Aorta (tissue), 5 donors: ENCODE measurements at places on chromosomes 3 and 15.
A peak's percentile ranks its signal among the peaks of the same experiment; 100 is the strongest.

GRCh38 chr3:159840703-159841299 is 147.8 kb upstream of the IL12A start:
- DNase-seq = no peak

DNA sequence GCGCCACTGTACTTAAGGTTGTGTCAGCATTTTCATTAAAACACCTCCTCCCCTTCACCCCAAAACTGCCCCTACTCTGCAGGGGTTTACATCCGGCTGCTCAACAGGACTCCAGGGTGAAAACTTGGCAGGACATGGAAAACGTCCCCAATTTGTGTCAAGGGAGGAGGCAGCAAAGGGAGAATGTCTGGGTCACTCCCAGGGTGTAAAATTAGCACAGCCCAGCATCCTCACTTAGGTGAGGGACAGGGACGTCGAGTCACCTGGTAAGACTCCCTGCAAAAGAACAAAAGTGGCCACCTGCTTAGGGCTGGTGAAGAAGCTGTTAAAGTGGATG is 532.3 kb downstream of the FOXP1 start:
- DNase-seq = no peak

- DNase-seq = no peak
These were observed 29.0 kb downstream of the ABHD6 start for GRCh38 chr3:58266577-58266976.

DNA sequence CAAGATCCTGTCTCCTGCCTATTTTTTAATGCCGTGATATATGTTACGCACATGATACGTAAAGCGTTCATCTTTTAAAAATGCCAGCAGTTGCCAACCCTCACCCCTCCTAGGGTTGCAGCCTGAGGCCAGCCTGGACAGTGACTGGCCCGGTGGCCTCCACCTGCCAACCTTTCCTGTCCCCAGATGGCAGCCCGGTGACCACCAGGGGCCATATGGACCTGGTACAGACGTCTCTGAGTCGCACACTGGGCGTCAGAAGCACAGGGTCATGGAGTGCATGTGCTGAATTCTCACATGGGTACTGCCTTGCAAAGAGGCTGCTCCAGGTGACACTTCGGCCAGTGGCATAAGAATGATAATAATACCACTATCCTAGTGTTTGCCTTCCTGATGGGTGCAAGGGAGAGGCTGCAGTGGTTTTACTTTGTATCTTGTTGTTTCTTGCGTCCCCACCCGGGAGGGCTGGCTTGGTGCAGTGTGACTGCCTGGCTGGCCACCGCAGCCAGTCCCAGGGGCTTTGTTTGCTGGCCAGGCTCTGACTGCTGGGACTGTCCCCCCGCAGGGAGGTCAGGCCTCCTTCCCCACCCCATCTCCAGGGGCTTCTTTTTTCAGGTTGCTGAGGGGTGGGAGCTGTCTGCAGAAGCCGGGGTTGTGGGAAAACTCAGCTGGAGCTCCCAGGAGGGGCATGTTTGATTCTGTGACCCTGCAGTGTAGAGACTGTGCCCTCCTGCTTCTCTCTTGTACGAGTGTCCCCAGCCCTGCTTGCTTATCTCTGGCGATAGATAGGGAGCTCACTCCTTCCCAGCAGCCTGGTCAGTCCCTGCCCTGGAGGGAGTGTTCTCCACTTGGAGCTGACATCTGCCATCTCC is 16.9 kb downstream of the FBLN2 start:
- DNase-seq = peak; percentile 51

GRCh38 chr15:69934607-69935006 is 163.1 kb downstream of the TLE3 start:
- no peak for DNase-seq

DNA sequence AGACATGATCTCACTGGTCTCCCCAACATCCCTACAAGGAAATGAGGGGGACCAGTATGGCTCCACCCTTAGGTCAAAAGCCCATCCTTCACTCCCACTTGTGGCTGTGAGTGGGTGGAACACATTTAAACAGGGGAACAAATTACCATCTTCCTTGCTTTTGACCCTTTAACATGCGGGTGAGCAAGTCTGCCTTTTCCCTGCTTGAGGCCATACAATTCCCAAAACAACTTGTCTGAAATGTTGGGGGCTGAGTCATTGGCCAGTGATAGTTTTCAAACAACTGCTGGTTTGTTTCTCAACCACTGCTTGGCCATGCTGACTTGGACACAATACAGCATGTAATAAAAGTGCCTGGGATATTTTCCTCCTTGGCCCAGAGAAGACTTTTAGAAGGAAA is 39.6 kb downstream of the COL8A1 start:
- DNase-seq = peak; percentile 50

- no peak for DNase-seq
These were observed 144.2 kb downstream of the ANO10 start for GRCh38 chr3:43477600-43477999.

DNA sequence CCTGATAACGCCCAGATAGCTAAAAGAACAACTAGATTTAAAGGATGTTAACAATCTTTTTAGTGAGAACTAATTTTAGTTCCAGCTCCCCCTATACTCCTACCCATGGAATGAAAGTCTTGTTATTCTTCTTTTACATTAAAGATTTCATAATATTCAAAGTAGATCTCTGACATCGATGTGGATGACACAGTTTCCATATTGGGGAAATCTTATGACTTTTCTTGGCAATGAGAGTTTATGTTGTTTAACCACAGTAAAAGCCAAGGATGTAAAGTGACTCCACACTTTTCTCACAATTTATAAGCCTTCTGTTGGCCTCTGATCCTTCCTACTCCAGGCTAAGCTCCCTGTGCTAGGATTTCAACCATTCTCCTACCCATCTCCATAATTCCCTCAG is 332.6 kb upstream of the KCNMB2 start:
- DNase-seq = no peak

DNA sequence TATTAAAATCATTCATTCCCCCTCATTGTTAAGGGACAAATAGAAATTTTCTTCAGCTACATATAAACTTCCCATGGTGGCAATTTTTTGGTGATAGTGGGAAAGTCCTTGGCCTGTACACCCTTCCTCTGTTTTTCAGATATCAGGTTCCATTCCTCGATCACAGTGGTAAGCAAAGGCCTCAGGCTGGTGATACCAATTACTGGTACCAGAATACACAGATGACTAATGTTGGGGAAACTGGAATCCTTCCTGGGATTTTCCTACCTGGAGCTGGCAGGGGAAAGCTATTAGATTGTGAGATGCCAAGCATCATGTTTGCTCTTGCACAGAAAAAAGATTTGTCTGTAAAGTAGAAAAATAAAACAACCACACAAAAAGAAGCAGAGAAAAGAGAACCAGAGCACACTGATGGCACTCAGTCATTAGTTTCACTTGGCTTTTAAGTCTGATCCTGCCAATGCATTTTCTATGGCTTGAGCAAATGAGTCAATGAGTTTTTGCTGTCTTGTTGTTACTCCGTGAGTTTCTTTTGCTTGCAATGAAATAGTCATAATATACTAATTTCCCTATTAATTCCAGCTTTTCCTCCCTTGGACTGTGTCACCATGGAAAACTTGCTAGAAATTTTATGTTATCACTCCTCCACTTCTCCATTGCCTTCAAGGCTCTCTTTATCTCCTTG is 795.0 kb downstream of the ROBO1 start:
- DNase-seq = no peak

GRCh38 chr15:55721554-55722185 is 21.3 kb downstream of the PRTG start:
- DNase-seq = no peak

- DNase-seq = no peak
These were observed 8.1 kb upstream of the TIGIT start for GRCh38 chr3:114285648-114286230.

GRCh38 chr3:44477312-44478030 is at the start of gene ZNF445:
TSS of gene ZNF445 (minus strand) at chr3:44477670. CDS start at chr3:44455549, 22,121 bp downstream.
- DNase-seq = peak; percentile 87

- DNase-seq = no peak
These were observed 244.1 kb upstream of the PDZRN3 start for GRCh38 chr3:73868688-73869315.

- DNase-seq = no peak
These were observed 77.8 kb downstream of the PDZRN3 start for GRCh38 chr3:73546961-73547360.

DNA sequence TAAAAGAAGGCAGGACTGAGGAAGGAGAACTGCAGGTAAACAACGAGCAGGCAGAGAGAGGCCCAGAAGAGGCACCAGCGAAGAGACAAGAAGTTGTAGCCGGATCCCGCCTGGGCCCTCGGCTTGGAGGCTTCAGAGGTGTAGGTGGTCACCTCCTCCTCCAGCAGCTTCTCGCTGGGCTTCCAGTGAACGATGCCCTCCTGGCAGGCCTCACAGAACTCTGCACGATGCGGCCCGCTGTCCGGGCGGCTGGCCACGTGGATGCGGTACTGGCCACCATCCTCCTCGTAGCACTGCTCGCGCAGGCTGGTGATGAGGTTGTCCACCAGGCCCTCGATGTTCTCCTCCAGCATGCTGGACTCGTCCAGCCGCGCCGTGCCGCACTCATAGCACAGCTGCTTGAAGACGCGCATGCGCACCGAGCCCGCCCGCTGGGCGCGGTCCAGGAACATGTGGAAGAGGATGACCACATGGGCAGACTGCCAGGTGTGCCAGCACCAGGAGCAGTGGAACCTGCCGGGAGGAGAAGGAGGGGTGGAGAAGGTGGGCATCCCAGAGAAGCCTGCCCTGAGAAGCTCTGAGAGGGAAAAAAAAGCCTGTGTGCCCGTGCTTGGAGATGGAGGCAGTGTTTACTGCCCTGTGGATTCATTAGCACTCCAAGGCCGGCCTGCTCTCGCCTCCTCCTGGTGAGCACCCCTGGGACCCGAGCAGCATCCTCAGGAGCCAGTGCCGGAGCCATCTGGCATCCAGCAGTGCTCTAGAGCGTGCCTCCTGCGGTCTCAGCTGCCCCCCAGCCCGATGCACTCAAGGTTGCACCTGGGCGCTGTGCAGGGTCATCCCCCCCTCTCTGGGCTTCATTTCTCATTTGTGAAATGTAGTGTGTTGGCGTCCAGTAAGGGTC is 3.6 kb downstream of the RTP2 start:
- no peak for DNase-seq

GRCh38 chr15:40054855-40055575 is 16.0 kb upstream of the SRP14 start:
- no peak for DNase-seq

DNA sequence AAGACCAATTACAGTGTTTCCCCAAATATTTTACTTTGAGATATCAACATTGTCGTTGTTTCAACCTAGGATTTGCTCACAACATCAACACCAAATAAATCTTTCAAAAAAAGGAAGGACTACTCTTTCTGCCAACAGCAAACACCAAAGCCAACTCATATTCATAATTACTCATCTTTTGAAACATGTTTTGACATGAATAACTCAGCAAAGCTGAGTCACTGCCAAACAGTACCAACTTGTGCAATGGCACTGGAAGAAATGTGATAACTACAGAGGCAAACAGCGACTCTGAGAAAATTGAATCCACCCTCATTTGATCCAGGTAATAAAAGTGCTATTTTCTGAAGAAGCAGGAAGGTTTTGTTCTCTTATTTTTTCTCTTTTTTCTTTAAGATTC is 67.2 kb downstream of the PEX5L start:
- DNase-seq = no peak

DNA sequence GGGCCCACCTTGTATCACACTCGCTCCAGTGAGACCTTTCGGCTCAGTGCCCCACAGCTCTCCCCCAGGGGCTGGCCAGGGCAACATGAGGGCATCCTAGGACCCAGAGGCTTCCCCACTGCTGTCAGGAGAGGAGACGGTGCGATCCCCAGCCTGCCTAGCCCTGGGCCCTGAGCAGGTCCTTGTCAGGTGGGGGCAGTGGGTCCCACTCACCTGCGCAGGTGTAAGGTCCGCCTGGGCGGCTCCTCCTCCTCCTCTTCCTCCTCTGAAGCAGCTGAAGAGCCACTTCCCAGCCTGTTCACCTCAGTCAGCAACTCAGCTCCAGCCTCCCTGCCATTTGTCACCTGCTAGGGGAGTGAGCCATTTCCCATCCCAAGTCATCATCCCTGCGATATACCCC is 9.6 kb downstream of the KIF7 start:
- DNase-seq = no peak

DNA sequence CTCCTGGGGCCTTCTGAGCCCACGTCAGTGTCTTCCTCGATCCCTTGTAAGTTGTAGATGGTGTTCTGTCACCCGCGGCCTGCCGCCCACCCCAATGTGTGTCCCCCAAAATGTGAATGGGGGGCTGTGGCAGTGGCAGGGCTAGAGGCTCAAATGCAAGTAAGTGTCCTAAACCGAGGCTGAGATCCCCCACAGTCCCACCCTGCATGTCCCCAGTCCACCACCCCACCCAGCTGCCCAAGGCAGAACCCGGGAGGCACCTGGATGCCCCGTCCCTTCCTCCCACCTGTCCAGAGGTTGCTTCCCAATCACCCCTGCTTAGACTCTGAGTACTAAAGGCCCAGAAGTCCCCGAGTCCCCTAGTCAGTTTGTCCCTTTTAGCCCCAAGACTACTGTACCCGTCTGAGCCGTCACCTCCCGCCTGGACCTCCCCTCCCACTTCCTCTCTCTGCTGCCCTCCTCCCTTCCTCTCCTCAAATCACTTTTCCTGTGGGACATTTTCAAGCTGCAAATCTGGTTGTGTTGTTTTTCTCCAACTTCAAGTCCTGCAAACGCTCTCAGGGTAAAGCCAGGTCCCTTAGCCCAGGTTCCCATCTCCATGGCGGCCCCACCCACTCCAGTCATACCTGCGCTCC is 11.8 kb upstream of the PLXND1 start:
- peak; percentile 49 for DNase-seq

DNA sequence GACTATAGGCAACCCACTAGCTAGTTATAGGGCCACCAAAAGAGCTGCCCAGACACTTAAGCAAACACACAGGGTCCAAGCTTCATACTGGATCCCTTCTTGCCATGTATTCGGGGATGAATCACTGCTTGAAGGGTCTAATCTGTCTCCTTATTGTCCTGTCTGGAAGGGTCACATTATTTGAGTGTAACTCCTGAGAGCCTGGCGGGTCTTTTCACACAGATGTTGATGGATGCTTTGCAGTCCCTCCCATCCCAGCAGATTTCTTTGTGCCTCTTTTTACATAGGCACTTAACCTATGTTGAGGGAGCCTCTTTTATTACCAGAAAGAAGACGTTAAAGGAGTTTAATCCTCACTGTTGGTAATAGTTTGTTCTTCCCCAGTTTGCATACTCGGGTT is 56.6 kb downstream of the BBX start:
- no peak for DNase-seq

DNA sequence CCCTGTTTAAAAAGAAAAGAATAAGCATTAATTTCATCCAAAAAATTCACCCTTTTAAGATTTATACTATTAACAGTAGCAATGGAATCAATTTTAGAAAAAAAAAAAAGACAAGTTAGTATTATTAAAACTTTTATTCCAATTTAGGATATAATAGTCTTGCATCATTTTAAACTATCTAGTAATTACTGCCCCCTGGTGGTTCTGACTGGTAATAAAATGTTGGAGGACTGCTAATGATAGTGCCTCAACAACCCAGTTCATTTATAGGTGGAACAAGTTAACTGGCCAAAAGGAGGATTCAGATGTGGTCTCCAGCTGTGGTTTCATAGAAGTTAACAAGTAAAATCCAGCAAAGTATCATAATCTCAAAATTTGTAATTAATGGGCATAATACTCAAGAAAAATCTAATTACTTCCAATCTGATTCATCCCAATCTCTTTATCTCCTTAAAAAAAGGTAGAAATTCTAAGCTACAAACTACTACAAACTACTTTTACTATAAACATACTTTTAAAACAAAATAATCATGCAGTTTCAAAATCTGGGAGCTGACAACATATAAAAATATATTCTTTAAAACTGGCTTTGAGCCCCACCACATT is 30.7 kb upstream of the WDR49 start:
- DNase-seq = no peak

GRCh38 chr3:124363476-124363875 is 366.8 kb upstream of the UMPS start:
- DNase-seq = no peak
